ENCODE measurements at places on chromosomes 4 and X.

DNA sequence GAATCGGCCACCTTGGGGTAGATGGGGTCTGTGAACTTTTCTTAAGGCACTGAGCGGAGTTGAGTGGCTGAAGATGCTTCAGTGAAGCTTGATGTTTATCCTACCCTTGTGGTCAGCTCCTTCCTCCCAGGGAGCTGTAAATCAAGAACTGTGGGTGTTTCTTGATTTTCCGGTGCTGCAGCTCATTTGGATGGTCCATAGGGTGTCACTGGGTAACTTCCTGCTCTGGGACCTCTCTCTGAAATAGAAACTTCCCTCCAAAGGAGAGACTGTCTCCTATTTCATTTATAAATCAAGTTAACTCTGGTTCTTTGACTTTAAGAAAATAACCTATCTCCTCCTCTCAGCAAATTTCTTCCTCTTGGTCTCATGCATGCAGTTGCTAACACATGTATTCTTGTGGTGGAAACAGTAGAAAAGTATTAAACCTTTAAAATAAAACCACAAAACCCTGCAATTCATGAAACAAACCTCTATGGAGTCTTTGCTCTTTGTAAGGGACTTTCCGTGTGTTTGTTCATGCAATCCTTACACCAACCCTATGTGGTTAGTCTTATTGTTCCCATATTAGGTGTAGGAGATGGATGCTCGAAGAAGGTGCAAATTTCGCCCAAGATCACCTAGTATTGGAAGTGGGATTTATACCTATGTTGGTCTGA is 110.3 kb downstream of the SHROOM3 start:
- DNase-seq, result no peak

- DNase-seq, result no peak
Observed at GRCh38 chrX:11600578-11600977, 65.1 kb downstream of the ARHGAP6 start.

- DNase-seq, result no peak
Observed at GRCh38 chr4:157727163-157727562, 445.7 kb downstream of the GASK1B start.

DNA sequence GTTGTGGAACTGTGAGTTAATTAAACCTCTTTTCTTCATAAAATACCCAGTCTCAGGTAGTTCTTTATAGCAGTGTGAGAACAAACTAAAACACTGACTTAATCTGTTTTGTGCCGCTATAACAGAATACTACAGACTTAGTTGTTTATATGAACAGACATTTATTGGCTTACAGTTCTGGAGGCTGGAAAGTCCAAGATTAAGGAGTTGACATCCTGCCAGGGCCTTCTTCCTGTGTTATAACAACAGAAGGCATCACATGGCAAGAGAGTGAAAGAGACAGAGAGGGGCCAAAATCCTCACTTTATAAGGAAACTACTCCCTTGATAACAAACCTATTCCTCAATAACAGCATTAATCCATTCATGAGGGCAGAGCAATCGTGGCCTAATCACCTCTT is 42.5 kb upstream of the KCNIP4 start:
- no peak for DNase-seq

DNA sequence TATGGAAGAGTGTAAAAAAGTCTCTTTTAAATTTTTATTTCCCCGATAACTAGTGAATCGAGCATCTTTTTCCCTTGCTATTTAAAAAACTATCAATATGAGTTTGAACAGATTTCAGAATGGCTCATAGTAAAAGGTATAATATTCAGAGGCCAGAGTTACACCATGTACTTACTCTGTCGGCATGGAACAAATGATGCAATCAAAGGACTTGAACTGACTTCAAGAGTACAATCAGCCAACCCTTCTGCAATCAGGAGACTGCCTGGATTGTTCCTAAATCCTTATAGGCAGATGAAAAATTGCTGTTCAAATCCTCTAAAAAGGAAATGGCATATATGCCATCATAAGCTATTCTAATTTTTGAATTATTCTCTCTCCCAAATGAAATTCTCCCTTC is 273.3 kb downstream of the SH2D1A start:
- DNase-seq, result no peak

DNA sequence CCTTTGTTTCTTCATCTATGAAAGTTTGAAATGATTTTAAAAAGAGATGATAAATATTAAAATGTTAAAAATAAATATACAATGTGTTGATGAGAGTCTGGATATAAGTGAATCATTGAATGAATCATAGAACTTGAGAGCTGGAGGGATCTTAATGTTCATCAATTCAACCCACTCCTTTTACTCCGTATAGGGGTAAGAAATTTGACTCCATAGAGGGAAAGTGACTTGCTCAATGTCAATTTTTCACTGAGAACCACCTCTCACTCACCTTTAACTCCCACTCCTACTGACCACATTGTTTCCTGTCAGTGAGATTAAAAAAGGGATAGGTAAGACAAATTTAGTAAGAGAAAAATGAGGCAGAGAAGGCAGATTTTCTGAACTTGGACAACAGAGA is 557.2 kb upstream of the GRIA3 start:
- no peak for DNase-seq

GRCh38 chr4:153506341-153507309 is 40.5 kb downstream of the TMEM131L start:
- DNase-seq, result no peak

All from AG20443 (cell line).